Activated CD8-positive, alpha-beta memory T cell treated with anti-CD3 and anti-CD28 coated beads, Interleukin-2, amount 10 ng/mL, durations not matched to agents 7 days and 5 days (primary cell): ENCODE measurements at places on chromosomes 5 and 9. TPM values are rescaled to one million over a fixed set of nuclear protein-coding genes. Genes with fewer than 3 reads are reported as not detected.

Gene MRPS2
- total RNA-seq, result 34.7 TPM

GRCh38 chr5:134583766-134584165, 48.9 kb downstream of the SAR1B start:
- H3K36me3 ChIP-seq, result peaks cover 5% of the 10 kb centered on the region
- no peaks in the 10 kb centered on the region for H3K27me3 ChIP-seq
- H3K4me1 ChIP-seq, result peaks cover 7% of the 10 kb centered on the region
- no peak for DNase-seq
- H3K4me3 ChIP-seq, result no peak overlapping the region
- H3K27ac ChIP-seq, result no peak overlapping the region

- H3K4me3 ChIP-seq, result no peak overlapping the region
- no peaks in the 10 kb centered on the region for H3K36me3 ChIP-seq
- peaks cover 11% of the 10 kb centered on the region for H3K27me3 ChIP-seq
- no peaks in the 10 kb centered on the region for H3K4me1 ChIP-seq
- no peak overlapping the region for H3K27ac ChIP-seq
- DNase-seq, result no peak
These were observed 168.5 kb downstream of the RAB3C start for GRCh38 chr5:58751222-58751837.

DNA sequence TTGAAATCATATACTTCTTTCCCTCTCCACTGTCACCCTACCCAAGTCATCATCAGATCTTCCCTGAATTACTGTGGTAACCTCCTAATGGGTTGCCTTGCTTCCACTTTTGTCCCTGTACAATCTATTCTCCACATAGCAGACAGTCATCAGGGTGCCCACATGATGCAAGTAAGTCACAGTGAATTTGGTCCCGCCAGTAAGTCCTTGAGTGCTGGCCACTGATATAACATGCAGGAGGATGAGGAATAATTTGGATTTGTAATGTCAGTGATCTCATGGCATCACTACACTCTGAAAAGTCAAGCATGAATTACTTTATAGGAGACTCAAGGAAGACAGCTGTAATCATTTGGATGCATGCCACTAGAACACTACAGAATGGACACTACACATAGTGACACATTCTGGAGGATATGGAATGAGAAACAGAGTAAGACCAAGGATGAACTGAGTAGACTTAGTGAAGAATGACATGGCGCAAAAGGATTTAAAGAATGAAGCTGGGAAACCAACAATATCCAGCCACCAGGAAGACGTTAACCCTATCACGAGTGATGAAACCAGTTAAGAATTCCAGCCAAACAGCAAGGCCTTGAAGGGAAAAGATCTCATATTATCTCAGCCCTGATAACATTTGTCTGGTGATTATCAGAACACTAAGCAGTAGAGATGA, 28.6 kb downstream of the MARCHF3 start:
- DNase-seq, result no peak
- no peak overlapping the region for H3K4me3 ChIP-seq
- no peaks in the 10 kb centered on the region for H3K36me3 ChIP-seq
- H3K4me1 ChIP-seq, result no peaks in the 10 kb centered on the region

GRCh38 chr5:147140558-147140957, 94.3 kb upstream of the STK32A start:
- H3K27ac ChIP-seq, result no peak overlapping the region
- no peaks in the 10 kb centered on the region for H3K27me3 ChIP-seq
- no peak overlapping the region for H3K4me3 ChIP-seq
- no peak for DNase-seq
- no peaks in the 10 kb centered on the region for H3K36me3 ChIP-seq
- no peaks in the 10 kb centered on the region for H3K4me1 ChIP-seq

- no peaks in the 10 kb centered on the region for H3K4me1 ChIP-seq
- H3K27me3 ChIP-seq, result no peaks in the 10 kb centered on the region
- H3K4me3 ChIP-seq, result no peak overlapping the region
- H3K36me3 ChIP-seq, result no peaks in the 10 kb centered on the region
These were observed 513.0 kb upstream of the ADAMTS16 start for GRCh38 chr5:4627131-4627530.
